Stimulated activated CD4-positive, alpha-beta T cell treated with anti-CD3 and anti-CD28 coated beads, TNF-alpha, amount 100 ng/mL, for 1 hour (primary cell): ENCODE measurements at places on chromosomes 3 and 15.

- no peak for DNase-seq
Observed at GRCh38 chr3:171396048-171396447, 64.2 kb downstream of the TNIK start.

GRCh38 chr15:25677719-25678499 is 185.2 kb downstream of the ATP10A start:
- DNase-seq: no peak

DNA sequence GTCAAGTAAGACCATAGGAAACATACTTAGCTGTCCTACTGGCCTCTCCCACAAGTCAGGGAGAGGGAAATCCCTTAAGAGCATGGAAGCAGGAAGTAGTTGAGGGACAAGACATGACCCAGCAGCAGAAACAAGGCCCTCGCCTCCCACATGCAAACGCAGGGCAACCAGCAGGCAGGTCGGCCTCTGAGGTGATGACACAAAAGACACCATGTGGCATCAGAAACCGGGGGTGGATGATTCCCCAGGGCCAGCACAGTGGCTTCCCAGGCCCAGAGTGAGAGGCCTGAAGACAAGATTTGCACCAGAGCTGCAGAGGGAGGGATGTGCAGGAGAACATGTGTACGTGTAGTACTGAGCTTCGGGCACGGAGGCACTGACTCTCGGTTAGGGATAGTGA is 26.3 kb downstream of the PXYLP1 start:
- no peak for DNase-seq

GRCh38 chr3:73070675-73071575 is 9.5 kb downstream of the EBLN2 start:
- DNase-seq: no peak

- no peak for DNase-seq
Observed at GRCh38 chr3:133733226-133733625, 13.0 kb upstream of the TF start.

GRCh38 chr15:80157215-80157614 is 4.4 kb downstream of the FAH start:
- DNase-seq: no peak

- no peak for DNase-seq
Observed at GRCh38 chr3:104831071-104831470, 535.6 kb upstream of the ALCAM start.

- DNase-seq: no peak
Observed at GRCh38 chr3:61387817-61388216, 136.6 kb upstream of the FHIT start.

DNA sequence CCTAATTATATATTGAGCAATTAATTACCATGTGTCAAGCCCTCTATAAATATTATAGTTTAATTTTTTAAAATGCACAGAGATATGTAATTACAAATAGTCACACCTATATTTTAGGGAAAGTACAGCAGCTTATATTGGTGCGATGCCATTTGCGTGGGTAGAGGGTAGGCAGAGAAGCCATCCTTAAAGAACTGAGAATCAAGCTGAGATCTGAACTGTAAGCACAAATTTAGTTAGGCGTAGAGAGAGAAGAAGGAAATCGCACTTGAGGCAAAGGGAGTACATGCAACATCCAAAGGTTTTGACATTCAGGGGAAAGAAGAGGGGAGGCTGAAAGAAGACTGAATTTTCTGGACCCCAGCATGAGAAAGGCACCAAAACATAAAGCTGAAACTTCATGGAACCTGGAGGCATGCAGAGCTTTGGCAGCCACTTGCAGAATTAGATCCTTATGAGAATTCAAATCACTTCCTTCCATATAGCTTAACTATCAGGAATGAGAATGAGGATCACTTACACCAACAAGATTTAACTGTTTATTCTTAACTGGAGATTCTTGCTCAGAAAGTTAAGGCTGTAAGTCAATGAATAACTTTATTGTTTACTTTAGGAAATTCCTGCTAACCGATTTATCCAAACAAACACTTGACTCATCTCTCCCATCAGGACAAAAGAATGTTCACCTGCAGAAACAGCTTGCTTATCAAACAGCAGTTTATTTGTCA is 114.3 kb downstream of the TGFBR2 start:
- no peak for DNase-seq

DNA sequence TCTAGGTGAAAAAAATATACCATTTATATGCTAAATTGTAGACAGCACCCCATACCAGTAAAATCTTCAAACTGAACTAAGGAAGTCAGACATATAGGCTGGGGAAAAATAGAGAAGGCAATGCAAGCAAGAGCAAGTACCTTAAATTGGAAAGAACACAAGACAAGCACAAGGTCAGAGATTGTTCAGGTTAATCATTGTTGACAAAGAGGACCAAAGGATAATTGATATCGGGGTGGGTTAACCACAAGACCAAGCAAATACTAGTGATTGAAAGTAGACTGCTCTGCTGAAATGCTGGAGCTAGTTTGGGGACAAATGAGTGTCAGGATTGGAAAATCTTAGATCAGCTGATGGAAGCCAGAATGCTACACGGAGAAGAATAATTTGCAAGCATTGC is 499.8 kb downstream of the ROBO2 start:
- no peak for DNase-seq

DNA sequence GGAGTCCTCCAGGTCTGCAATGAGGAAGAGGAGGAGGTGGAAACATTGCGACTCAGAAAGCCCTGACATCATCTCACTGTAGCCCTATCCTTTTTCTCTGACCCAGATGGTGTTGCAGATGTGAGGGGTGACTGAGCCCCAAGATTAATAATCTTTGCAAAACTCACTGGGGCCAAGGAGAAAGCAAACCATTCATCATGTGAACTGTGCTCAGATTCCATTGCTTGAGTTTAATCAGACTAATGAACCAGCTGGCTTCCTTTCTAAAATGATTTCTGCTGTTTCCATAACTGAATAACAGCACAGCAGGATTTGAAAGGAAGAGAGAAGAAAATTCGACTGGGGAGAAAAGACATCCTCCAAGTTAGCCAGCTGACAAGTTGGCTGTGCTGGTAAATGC is 13.4 kb upstream of the DGKG start:
- no peak for DNase-seq

GRCh38 chr15:66654739-66655375 is 47.2 kb upstream of the SMAD6 start:
- DNase-seq: no peak

- no peak for DNase-seq
Observed at GRCh38 chr3:171257251-171258203, 202.7 kb downstream of the TNIK start.

DNA sequence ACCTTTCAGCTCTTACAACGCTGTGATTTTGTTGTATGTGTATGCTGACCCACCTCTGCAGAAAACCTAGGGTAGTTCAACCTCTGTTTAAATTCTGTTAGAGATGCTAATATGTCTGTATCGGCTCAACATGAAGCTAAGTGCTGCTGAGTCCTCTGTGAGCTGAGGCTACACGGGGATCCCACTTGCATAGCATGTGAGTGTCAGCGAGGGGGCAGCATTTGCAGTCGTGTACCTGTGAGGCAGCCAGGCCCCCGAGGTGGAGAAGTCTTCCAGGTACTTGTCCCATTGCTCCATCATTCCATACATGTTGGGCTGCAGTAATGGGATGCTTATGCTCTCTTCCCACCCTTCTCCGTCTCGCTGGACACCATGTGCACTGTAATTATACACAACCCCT is 3.7 kb downstream of the MKRN2OS start:
- DNase-seq: no peak

DNA sequence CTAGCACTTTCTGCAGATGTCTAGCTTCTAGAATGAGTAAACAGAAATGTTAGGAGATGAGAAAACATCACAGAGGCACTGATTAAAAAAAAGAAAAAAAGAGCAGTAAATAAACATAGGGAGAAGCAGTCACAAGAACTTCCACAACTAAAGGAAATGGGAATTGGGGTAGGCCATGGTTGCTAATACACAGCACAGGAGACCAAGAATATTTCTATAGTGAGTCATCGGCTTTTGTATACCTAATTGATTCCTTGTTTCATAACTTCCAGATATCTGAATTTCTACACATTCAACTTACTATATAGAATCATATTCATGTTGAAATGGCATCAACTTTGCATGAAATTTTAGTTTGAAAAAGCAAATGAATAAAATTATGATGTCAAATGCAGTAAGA is 47.3 kb upstream of the TCF12 start:
- no peak for DNase-seq

DNA sequence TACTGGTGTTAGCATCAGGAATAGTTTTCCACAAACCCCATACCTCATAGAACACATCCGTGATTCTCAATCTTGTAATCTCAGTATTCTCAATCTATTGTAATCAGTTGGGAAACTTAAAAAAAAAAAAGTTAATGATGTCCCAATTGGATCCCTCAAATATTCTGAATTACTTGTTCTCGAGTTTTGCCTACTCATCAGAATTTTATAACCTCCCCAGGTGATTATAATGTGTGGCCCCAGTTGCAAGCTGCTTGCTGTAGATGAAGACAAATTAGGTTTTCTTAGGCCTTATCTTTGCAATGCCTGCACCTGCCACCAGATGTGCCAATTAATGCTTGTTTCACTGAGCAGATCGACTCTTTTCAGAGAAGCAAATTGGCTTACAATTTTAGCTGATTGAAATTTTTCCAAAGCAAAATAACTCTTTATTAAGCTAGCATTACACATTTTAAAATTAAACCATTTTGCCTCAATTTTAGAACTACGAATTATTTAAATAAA is 19.0 kb upstream of the DIPK2A start:
- DNase-seq: no peak

DNA sequence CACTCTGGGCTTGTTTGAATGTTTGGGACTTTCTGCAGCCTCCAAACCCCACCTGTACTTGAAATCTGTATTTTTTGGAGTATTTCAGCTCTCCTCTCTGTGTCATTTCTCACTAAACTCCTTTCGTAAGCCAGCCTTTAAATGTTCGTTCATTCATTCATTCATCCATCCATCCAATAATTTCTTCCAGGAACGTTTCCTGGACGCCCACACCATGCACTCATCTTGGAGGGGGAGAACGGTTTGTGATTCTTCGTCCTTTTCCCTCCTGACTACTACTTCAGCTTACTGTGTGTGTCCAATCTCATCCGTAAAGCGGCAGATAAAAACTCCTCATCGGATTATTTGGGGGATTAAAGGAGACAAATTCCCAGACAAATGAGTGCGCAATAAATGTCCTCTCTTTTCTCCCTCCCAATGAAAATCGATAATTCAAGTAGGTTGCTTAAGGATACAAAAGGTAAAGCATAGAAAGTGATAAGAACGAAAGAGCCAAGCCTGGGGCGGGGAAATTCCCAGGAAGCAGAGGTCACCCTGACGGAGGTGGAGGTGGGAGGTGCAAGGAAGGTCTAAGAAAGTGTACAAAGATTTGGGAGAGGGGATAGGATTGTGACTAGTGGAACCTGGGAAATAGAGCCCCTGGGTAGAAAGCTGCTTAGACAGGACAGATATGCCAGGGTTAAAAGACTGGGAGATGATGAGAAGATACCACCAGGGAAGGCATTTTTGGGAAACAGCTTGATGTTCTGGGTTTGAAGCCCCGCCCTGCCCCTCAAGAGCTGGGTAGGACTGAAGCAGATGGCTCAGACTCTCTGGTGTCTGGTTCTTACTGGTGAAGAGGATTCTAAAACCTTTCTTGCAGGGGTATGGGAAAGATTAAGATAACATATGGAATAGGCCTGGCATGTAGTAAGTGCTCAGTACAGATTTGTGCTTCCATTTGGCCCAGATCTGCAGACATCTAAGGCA is 896 bp upstream of the KLHL25 start:
- no peak for DNase-seq

DNA sequence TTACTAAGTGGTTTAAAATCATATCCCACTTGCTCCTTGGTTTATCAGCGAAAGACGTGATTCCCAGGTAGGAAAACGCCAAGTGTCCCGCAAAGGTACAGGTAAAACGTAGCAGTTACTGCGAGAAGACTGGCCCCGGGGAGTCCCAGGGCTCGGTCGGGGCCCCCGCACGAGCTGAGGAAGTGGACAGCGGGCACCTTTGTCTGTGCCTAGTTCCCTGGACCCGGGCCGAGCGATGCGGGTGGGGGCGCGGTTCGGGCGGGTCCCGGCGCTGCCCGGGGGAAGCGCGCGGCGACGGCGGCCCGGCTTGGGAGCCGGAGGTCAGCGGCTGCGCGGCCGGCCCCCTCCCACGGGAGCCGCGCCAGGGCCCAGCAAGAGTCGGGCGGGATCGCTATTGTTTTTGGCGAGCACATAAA is 864 bp upstream of the NEO1 start:
- no peak for DNase-seq
